Fibroblast of skin of left quadriceps (primary cell): ENCODE measurements at places on chromosomes 7 and 10.

GRCh38 chr10:105952153-105952552, 1212.4 kb downstream of the SORCS1 start:
- peak; percentile 12 for DNase-seq

DNA sequence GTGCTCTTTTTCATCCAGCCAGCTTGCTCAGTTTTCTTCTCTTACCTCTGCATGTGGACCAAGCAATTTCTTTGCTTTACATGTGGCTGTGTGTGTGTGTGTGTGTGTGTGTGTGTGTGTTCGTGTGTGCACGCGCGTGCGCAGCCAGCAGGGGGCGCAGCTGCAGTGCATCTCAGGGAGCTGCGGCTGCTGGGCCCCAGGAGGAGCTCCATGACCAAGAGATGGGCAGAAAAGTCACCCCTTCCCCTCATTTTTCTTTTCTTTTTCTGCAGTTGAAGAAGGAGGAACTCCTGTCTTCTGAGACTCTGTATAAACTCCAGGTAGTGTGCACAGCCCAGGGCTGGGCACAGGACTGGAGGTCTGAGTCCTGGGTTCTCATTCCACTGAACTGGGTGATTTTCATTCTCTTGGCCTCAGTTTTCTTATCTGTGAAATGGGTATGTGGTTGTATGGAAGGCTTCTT, 41.8 kb downstream of the BLNK start:
- DNase-seq = peak; percentile 31

GRCh38 chr10:23293145-23293724, 51.4 kb downstream of the C10orf67 start:
- DNase-seq = no peak

DNA sequence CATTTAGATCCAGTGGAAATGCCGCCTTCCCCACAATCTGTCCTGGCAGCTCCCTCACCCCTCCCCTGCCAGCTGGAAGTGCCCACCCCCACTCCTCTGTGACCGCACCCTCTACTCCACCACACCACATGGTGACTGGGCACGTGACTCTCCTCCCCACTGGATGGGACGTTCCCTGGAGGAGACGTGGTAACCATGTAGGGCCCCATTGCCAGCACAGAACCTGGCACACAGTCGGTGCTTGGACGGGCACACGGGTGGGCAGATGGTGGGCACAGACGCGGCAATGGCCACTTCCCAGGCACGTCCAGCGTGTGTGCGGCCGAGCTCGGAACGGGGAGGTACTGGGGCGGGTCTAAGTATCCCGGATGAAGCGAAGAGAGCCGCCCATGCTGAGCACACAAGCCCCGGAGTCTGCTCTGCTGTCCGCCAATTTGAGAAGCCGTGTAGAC, 245.6 kb downstream of the MAD1L1 start:
- no peak for DNase-seq

- DNase-seq = no peak
Observed at GRCh38 chr7:34165927-34166550, 260.7 kb downstream of the BMPER start.

DNA sequence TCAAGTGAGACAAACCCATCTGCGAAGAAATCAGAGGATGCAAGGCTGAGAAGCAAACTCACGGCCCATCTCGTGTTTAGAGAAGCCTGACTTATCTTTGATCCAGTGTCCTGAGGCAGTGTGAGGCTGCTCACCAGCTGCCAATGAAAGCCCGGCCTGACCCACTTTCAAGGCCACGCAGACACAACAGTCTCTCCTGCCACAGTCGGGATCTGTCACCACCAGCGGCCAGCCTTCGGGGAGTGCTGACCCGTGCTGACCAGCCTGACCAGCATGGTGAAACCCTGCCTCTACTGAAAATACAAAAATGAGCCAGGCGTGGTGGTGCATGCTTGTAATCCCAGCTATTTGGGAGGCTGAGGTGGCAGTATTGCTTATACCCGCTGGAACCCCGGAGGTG, 7.4 kb upstream of the DNAJB6 start:
- no peak for DNase-seq

- no peak for DNase-seq
Observed at GRCh38 chr10:80279146-80279545, 10.3 kb downstream of the MAT1A start.

DNA sequence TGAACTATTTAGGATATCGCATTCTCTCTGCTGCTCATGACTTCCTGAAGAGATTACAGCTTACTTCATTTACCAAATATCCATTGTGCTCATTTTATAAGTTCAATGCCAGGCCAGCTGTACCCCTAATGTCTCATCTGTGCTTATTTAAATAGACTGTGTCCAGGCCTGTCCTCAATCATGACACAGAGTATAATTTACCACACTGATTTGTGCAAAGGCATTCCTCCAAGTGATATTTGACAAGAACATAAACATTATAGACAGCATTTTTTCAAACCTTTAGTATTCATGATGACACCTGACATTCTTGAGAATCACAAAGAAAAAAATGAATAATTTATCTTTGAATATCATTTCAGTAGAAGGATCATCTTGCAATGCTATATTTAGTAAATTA, 260.1 kb upstream of the SEMA3D start:
- DNase-seq = no peak

GRCh38 chr10:114577133-114577532, 80.9 kb downstream of the ABLIM1 start:
- peak; percentile 52 for DNase-seq

- DNase-seq = no peak
Observed at GRCh38 chr7:151271699-151272355, 23.3 kb upstream of the SMARCD3 start.

GRCh38 chr7:127250312-127251035, 2.3 kb downstream of the GRM8 start:
- DNase-seq = no peak

DNA sequence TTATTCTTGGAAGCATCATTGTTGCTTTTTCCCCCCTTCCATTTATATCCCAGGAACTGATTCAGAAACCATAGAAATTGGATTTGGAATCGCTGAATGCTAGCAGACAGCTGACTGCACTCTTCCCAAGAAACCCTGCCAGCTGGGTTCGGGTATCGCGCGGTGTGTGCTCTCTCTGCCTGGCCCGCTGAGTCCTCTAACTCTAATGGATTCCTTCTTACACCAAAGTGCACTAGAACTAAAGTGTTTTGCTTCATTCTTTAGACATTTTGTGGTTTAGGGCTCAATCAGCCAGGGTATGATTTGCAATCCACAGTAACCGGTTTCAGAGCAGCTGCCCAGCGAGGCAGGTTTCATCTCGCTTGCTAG, 92.2 kb downstream of the EGFR start:
- DNase-seq = no peak

- no peak for DNase-seq
Observed at GRCh38 chr7:1019789-1020610, 24.3 kb upstream of the GPR146 start.

DNA sequence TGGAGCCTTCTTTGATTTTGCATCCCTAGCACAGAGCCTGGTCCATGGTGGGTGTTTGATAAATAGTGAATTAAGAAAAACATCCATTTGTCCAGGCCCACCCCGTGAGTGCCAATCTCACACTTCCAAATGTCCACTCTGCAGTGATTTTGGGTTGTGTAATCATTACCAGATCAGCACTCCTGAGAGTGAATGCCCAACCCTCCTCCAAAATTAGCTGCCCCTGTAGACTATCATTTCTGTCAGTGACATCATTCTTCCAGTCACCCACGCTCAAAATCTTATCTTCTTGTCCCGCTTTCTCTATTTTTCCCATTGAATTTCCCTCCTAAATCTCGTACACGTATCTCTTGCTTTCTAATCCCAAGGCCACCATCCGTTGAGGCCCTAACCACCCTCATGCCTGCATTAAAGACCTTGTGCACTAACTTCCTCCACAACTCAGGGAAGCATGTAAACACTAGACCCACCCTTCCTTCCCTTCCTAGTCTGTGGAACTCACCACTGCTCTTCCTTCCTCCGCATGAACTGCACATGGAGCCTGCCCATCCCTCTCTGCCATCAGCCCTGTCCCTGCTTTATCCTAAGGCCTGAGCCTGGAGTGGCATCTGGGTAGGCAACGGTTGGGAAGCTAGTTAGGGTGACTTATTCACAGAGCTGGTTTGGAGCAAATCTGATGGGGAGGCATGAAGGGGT, 32.8 kb downstream of the PIK3AP1 start:
- DNase-seq = no peak

- no peak for DNase-seq
Observed at GRCh38 chr7:151672716-151673115, 153.0 kb upstream of the RHEB start.

DNA sequence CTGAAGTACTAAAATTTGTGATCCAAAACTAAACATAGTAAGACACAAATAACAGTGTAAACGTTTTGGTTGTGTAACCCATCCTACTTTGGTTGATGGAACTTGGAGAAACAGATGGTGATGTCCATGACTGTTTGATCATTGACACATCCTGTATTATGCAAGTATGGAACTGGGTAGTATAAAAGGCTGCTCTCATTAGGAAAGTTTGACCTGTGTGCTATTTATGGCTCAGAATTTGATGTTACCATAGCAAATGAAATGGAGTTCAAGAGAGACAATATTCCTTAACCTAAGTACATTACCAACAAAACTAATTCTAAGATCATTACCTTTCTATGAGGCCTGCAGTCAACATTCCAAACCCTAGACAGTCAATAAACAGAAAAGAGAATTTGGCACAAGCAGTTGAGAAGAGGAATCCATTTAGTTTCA, 39.9 kb downstream of the DKK1 start:
- DNase-seq = no peak

GRCh38 chr10:119829429-119829828, 43.2 kb downstream of the MCMBP start:
- DNase-seq = no peak

DNA sequence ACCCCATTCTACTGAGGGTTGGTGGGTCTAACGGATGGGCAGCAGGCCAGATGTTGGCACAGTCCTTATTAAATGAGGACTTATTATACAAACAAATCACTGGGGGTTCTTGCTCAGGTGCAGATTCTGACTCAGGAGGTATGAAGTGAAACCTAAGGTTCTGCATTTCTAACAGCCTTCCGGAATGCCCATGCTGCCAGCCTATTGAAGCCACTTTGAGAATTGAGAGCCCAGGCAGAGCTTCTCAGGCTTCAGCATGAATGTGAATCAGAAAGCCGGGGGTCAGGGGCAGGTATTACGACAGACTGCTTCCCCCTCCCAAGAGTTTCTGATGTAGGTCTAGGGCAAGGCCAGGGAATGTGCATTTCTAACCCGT, 34.1 kb upstream of the NPFFR1 start:
- DNase-seq = no peak

GRCh38 chr7:40647719-40648118, 512.9 kb downstream of the SUGCT start:
- peak; percentile 21 for DNase-seq

- no peak for DNase-seq
Observed at GRCh38 chr10:128930515-128930914, 536.5 kb upstream of the MGMT start.
